ENCODE measurements at places on chromosomes 13 and 19. TPM values are rescaled to one million over a fixed set of nuclear protein-coding genes. Genes with fewer than 3 reads are reported as not detected.

Gene CPAMD8
- 0.26 TPM for total RNA-seq

Gene TNFSF9
- total RNA-seq, result not detected

Gene ZNF497
- 0.53 TPM for total RNA-seq

Gene MISP
- not detected for total RNA-seq

Gene WIZ
- 8.0 TPM for total RNA-seq

Gene MATK
- not detected for total RNA-seq

Gene FAM216B
- not detected for total RNA-seq

Gene MCEMP1
- total RNA-seq, result not detected

Gene SEMA6B
- total RNA-seq, result 1.3 TPM

Gene C1QTNF9
- total RNA-seq, result not detected

Gene ZNF665
- total RNA-seq, result 4.1 TPM

Gene TUBA3C
- not detected for total RNA-seq

Gene MAB21L1
- 4.8 TPM for total RNA-seq

Gene PRDX2
- 208 TPM for total RNA-seq

Gene CCDC159
- total RNA-seq, result 15.0 TPM

Gene FSTL3
- 16.1 TPM for total RNA-seq

Gene ZNF723
- total RNA-seq, result not detected

Gene TTC9B
- total RNA-seq, result not detected

Gene C1QTNF9B
- not detected for total RNA-seq

Gene ZNF208
- total RNA-seq, result 1.1 TPM

Gene EFNB2
- 8.2 TPM for total RNA-seq

Gene ZNF534
- not detected for total RNA-seq

Gene RGS9BP
- total RNA-seq, result 0.31 TPM

Gene TEX26
- total RNA-seq, result not detected

Gene GAMT
- total RNA-seq, result 34.0 TPM

Gene COX6B2
- total RNA-seq, result not detected

Gene DIRAS1
- total RNA-seq, result 0.66 TPM

Gene C19orf67
- not detected for total RNA-seq

Gene PRTN3
- total RNA-seq, result not detected

Gene S1PR4
- not detected for total RNA-seq

Gene CYP2A7
- total RNA-seq, result not detected

Gene IFNL1
- not detected for total RNA-seq

Gene SPRY2
- 71.7 TPM for total RNA-seq

Gene NCR1
- total RNA-seq, result not detected

Gene DLEU7
- not detected for total RNA-seq

Gene PSG11
- not detected for total RNA-seq

Gene PAN3
- 11.0 TPM for total RNA-seq

Gene PSG6
- total RNA-seq, result not detected

Gene PSG7
- not detected for total RNA-seq

Gene ALOX5AP
- not detected for total RNA-seq

Gene ACP5
- total RNA-seq, result 0.44 TPM

Gene ZNF526
- total RNA-seq, result 7.9 TPM

Gene LINGO3
- not detected for total RNA-seq

Gene CYP4F22
- not detected for total RNA-seq

Gene RBM26
- 21.0 TPM for total RNA-seq

Gene TPTE2
- total RNA-seq, result not detected

Gene CDX2
- total RNA-seq, result not detected

Gene REEP6
- total RNA-seq, result 0.92 TPM

Gene F10
- total RNA-seq, result 5.8 TPM

Gene ZNF541
- total RNA-seq, result 0.13 TPM

Gene MBD3L2
- total RNA-seq, result not detected

Gene OR10H1
- total RNA-seq, result not detected

Gene SLC25A42
- total RNA-seq, result 4.9 TPM

Gene ZNF564
- total RNA-seq, result 9.3 TPM
